ENCODE measurements at places on chromosomes 12 and 14.

GRCh38 chr12:129937426-129937825, 33.6 kb upstream of the TMEM132D start:
- DNase-seq = no peak

GRCh38 chr12:93884794-93885460, 207.8 kb downstream of the CRADD start:
- no peak for DNase-seq

DNA sequence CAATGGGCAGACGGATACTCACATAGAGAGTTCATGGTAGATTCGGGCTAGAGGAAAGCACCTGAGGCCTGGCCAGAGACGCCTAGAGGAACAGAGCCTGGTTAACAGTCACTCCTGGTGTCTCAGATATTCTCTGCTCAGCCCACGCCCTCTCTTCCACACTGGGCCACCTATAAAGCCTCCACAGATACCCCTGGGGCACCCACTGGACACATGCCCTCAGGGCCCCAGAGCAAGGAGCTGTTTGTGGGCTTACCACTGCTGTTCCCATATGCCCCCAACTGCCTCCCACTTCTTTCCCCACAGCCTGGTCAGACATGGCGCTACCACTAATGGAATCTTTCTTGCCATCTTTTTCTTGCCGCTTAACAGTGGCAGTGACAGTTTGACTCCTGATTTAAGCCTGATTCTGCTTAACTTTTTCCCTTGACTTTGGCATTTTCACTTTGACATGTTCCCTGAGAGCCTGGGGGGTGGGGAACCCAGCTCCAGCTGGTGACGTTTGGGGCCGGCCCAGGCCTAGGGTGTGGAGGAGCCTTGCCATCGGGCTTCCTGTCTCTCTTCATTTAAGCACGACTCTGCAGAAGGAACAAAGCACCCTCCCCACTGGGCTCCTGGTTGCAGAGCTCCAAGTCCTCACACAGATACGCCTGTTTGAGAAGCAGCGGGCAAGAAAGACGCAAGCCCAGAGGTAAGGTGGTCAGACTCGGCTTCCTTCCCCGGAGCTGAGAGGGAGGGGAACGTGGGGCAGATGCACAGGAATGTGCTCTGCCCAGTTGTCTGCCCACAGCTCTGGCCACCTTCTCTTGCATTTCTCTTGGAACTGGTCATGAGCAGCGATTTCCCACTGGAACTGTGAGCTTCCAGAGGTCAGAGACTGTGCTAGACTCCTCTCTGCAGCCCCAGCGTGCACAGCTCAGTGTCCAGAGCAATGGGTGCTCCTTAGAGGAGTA, at the start of gene CD4:
Gene CD4, plus strand, starts transcription at position 557 of the 953 bp plus-strand sequence. CDS start 10,611 bp downstream, outside the sequence.
- DNase-seq = peak; percentile 77

GRCh38 chr14:26773906-26774593, 176.2 kb upstream of the NOVA1 start:
- no peak for DNase-seq

DNA sequence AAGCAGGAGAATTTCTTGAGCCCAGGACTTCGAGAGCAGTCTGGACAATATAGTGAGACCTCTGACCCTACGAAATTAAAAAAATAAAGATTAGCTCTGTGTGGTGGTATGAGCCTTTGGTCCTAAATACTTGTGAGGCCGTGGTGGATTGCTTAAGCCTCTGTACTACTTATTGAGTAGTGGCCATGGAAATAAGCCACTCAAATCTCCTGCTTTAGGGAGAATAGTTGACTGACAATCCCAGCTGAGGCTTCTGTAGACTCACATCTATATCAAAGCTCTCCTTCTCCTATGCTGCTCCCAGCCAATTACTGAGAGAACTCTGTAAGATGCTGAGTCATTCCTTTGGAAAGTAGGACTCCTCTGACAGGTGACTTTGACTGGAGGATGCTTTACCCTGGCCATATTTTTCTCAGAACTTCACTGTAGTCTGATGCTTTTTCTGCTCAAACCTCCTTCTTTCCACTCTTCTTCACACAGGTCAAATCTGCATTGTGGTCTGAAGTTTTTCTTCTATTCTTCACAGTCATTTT, 420.2 kb downstream of the SLC6A15 start:
- DNase-seq = no peak

DNA sequence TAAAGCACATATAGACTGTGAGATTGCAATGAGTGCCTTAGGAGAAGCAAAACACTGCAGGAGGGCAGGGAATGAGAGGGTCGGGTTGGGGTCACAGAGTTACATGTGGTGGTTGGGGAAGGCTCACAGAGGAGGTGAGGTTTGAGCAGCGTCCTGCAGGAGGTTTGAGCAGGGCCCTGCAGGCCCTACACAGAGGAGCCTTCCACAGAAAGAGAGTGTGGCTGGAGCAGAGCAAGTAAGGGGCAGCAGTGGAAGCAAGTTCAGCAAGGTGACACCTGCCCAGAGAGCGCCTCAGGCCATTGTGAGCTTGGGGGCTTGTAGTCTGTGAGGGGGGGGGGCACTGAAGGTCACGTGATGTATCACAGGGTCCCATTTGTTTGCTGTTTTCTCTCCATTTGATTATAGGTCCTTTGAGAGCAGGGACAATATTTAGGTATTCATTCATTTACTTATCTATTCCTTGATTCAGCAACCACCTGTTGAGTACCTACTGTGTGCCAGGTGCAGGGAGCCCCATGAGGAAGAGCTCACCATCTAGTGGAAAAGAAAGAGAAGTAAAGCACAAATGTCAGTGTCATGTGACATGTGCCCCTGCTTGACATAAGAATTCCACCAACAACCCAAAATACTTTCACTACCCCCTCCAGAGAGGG, 56.6 kb downstream of the GALNT16 start:
- DNase-seq = no peak

- DNase-seq = peak; percentile 44
These were observed 116.6 kb downstream of the ETV6 start for GRCh38 chr12:11765817-11766794.

DNA sequence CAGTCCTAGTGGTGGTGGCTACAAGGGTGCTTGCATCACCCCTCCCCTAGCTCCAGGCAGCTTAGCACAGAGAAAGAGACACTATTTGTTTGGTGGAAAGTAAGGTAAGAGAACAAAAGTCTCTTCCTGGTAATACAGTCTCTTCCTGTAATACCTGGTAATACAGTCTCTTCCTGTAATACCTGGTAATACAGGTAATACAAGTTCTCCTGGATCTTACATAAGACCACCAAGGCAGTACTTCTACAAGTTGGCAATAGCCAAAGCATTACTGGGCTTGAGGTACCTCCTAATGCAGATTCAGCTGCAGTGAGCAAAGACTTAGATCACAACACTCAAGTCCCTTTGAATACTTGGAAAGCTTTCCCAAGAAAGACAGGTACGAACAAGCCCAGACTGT, 77.0 kb downstream of the CATSPERB start:
- no peak for DNase-seq

DNA sequence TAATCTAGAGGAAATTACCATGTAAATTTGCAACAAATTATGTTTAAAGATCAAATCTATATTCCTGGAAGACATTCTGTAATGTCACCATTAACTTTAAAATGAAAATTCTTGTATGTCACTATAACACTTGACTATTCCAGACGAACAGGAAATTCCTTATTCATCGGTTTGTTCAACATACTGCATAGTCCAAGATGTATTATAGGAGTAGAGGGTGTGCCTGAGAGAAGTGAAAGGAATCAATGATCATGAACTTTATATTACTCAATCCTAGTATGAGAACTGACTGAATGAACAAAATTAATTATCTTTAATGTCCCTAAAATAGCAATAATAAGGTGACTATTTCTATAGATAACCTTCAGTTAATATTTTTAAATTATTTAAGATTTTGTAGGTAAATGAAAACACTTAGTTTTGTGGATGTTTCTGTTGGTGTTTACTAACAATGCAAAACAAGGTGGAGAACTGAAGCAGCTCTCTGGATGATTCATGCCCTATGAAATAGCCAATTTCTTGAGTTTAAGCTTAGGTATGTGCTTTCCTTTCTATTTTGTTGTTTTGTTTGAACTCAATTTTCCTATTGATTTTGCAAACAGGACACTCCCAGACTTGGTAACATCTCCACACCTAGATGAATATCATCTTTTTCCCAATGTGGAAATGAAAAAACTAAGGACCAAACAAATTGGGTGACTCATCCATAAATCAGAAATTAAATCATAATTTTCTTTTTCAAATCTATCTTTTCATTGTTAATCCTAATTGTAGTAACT, 18.2 kb upstream of the ITPR2 start:
- DNase-seq = no peak

DNA sequence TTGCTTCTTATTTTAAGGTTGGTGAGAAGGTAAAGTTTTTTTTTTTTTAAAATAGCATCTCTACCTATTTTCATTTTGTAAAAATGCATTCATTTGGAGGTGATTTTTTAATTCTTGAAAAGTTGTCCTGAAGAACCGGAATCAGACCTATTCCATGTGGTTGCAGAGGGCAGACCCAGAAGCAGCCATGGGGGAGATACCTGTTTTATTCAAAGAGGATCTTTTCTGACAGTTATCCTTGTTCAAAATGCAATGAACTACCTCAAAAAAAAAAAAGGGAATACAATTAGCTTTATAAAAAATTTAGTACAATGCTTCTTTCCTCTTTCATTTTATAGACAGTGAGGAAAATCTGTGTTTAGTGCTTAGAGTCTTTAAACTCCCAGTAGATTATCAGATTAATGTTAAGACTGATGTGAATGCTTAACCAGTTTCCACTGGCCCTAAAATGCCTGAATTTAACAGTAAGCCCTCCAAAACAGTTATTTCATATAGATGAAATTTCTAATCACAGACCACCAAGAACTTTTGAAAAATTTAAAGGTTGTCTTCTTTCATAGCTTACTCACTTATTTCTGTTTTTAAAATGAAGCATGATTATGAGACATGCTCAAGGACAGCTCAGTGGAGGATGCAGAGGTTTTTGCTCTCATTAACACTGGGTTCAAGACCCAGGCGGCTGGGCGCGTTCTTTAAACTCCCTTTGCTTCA, 8.6 kb upstream of the NEMF start:
- no peak for DNase-seq

- no peak for DNase-seq
These were observed 201.6 kb upstream of the TMEM260 start for GRCh38 chr14:56378046-56378445.

DNA sequence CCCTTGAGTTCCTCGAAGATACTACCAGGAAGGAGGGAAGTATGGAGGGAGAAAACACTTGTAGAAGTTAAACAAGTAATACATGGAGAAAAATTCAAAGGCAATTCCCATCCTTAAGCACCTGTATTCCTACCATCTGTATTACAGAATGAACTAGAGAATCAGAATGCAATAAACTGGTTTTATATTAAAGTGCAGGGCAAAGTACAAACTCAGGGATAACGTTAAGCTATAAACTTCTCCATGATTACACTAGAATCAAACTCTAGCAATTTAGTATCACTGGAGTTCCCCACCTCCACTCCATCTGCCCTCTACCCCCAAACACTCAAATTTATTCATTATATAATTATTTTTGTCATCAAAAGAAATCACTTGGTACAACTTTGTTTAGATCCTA, 13.1 kb downstream of the PAWR start:
- no peak for DNase-seq

GRCh38 chr14:93735206-93735605, 53.1 kb downstream of the PRIMA1 start:
- DNase-seq = no peak

- DNase-seq = no peak
These were observed 960.3 kb upstream of the TMEM132C start for GRCh38 chr12:127306604-127307215.

GRCh38 chr14:74713395-74713735, 421 bp downstream of the FCF1 start:
- DNase-seq = no peak

GRCh38 chr12:2431810-2432209, 363.0 kb upstream of the FKBP4 start:
- no peak for DNase-seq

DNA sequence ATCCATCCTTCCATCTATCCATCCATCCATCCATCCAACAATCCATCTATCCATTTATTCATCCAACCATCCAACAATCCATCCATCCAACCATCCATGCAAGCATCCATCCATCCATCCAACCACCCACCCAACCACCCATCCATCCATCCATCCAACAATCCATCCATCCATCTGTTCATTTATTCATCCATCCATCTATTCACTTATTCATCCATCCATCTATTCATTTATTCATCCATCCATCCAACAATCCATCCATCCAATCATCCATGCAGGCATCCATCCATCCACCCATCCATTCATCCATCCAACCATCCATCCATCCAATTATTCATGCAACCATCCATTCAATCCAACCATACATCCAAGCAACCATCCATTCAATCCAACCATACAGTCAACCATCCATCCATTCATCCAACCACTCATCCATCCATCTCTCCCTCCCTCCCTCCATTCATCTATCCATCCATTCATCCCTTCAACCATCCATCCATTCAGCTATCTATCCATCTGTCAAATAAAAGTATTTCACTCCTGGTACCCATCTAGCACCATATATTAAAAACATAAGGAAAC, 86.1 kb downstream of the KSR2 start:
- no peak for DNase-seq

DNA sequence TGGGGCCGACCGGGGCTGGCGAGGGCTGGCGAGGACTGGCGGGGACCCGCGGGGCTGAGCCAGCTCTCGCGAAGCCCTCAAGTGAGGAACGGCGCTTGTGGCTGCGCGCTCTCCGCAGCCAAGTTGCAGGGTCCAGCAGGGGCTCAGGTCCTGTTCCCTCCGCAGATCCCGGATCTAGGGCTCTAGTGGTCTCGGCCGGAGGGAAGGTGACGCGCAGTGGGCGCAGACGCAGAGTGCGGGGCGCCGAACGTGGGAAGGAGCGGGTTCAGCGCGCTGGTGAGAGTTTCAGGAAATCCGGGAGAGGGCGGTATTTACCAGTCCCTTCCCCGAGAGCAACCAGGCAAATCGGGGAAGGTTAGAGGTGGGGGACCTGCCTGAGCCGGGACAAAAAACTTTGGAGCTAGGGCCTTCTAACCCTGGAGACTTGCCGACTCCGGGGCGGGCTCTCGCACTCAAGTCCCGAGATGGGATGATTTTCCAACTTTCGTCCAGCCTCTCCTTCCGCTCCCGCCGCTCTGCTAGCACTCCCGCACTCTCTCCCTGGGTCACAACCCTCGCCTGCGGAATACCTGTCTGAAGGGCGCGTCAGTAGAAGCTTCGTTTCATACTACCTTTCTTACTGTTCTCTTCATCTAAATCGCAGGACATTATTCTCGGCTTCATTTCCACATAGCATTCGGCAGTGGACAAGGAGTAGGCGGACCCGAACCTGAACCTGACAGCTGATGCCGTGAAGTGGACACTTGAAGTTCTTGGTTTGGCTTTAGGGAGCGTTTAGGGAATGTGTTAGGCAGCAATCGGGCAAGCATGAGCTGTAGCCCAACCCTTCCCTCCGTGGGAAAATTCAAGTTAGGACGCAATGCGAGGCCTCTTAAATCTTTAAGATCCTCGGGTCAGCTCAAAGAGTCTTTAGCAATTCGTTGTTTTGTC, 13.6 kb upstream of the PAX9 start:
- DNase-seq = no peak

DNA sequence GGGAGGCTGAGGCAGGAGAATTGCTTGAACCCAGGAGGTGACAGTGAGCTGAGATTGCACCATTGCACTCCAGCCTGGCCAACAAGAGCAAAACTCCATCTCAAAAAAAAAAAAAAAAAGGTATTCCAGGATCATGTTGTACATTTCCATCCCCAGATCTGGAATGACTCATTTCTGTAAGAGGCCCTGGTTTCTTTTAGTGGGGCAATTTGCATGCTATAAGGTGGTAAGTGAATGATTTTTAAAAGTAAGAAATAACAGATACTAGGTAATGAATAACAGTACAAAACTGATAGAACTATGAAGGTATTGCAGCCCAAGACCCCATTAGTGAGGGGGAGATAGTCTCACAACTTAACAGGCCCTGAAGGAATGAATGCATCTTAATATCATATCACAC, 17.7 kb upstream of the ADCK1 start:
- DNase-seq = no peak

GRCh38 chr14:95462491-95462890, 54.0 kb downstream of the SYNE3 start:
- DNase-seq = peak; percentile 4

All from CD4-positive, alpha-beta T cell treated with Interleukin-17A for 1 hour (primary cell).